ENCODE measurements at places on chromosomes 3 and 15.

GRCh38 chr3:71517271-71517791 is 66.2 kb downstream of the FOXP1 start:
- no peak for DNase-seq

GRCh38 chr3:148005456-148005855 is 596.3 kb downstream of the ZIC1 start:
- DNase-seq: no peak

GRCh38 chr3:67311440-67311839 is 313.3 kb downstream of the KBTBD8 start:
- no peak for DNase-seq

GRCh38 chr3:106379251-106379750 is 510.5 kb upstream of the CBLB start:
- DNase-seq: no peak

- DNase-seq: no peak
Measured at GRCh38 chr15:36951731-36952247, 148.6 kb downstream of the MEIS2 start.

- DNase-seq: no peak
Measured at GRCh38 chr3:139538733-139539132, 809 bp downstream of the RBP1 start.
